ENCODE measurements at places on chromosomes 5 and 9.

- peak; percentile 27 for DNase-seq
Observed at GRCh38 chr5:113510836-113511451, 2.5 kb upstream of the YTHDC2 start.

DNA sequence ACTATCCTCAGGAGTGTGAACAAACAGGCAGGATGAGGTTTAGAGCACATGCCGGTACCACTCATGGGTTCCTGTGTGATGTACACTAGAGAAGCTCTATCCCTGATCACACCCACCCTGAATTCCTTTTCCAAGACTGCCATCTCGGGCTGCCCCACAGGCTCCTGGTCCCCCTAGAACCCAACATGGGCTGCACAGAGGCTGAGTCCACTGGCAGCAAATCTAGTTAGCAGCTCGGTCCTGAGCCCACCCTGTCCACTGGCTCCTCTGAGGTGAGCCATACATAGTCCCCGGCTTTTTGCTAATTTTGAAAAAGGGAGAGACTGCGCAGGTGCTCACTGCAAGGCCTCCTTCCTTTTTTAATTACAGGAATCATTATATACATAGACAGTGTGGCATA lies 227.0 kb downstream of the FSTL4 start:
- DNase-seq, result no peak

- DNase-seq, result no peak
Observed at GRCh38 chr5:176320577-176320976, 41.0 kb downstream of the KIAA1191 start.

- DNase-seq, result no peak
Observed at GRCh38 chr5:67273689-67274356, 77.2 kb upstream of the CD180 start.

- DNase-seq, result no peak
Observed at GRCh38 chr9:86481466-86481865, 127.3 kb upstream of the TUT7 start.

DNA sequence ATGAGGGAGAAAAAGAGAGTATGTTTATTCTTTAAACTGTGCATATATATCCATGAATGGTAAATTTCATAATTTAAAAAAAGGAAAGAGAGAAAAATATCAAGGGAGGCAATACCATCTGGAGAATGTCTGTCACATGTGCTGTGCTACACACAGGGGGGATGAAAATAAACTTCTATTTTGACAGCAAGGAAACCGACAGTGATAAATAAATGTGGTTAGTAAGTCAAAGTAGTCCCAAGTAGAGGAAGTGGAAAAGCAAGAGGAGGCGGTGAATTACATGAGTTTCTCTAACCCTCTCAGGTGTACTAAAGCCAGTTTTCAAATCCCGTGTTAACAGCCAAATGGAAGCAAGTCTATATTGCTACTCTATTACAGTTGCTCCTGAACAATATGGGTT lies 83.3 kb downstream of the ICE1 start:
- no peak for DNase-seq

DNA sequence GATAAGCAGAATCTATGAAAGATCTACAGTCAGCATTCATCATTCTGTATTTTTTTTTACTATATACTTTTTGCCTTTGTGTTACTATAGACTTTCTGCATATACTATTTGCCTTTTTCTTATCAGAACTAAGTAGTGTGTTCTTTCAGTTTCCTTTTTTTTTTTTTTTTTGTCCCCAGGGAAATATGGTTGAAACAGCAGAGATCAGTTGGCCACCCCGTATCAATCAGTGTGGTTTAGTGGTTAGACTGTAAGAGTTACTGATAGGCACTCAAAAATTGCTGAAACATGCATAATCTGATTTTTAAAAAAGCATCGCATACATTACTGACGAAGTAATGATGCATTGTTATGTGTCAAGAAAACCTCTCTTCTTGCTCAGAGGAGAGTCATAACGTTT lies 990.8 kb upstream of the EDIL3 start:
- DNase-seq, result no peak

DNA sequence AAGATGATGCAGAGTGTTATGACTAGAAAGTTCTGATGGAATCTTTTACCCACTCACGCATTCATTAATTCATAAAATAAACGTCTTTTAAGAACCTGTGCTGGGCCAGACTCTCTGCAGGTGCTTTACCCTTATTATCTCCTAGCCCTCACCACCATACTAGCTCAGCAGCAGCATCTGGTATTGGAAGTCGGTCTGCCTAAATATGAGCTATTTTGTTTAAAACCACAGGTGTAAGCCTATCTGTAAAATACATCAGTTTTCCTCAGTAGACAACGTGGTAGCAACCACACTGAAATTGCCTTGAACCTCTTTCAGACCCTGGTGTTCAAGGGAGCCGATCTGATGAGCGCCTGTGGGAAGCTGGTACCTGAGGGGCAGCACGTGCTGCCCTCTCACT lies 69.4 kb downstream of the PPIC start:
- no peak for DNase-seq

GRCh38 chr5:6473284-6473683 lies 24.6 kb downstream of the UBE2QL1 start:
- DNase-seq, result no peak

- no peak for DNase-seq
Observed at GRCh38 chr5:96896276-96896675, 20.0 kb downstream of the ERAP2 start.

DNA sequence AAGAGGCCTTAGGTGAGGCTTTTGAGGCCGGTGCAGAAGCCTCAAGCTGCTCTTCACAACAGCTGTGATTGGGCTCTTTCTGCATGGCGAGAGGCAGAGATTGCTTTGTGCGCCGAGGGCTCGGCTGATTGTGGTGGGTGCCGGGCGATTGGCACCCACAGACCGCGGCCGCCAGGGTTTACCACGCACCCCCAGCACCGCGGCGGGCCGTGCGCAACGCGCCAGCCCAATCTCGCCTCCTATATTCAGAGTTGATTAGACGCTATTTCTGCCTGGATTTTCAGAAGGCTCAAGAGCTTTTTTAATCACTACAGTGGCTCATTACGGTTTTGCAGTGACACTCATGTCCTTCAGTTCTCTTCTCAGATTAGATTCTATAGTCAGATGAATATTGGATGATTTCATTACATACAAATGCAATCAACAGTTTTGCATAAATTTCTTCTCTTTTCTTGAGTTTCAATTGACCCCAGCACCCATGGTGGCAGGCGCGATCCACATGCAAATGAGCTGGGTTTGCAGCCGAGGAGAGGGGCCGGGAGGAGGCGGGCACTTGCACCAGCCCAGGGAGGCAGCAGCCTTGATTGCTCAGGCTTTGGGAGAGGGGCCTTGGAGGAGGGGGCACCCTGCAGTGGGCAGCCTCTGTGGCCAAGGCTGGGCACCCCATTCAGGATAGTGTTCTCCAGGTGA lies 33.8 kb upstream of the PTGS1 start:
- no peak for DNase-seq

- DNase-seq, result no peak
Observed at GRCh38 chr9:105421154-105421553, 26.7 kb upstream of the FSD1L start.

GRCh38 chr9:16726718-16727451 lies 143.6 kb downstream of the BNC2 start:
- DNase-seq, result peak; percentile 60

- DNase-seq, result no peak
Observed at GRCh38 chr5:133503511-133503910, 108.8 kb downstream of the FSTL4 start.

DNA sequence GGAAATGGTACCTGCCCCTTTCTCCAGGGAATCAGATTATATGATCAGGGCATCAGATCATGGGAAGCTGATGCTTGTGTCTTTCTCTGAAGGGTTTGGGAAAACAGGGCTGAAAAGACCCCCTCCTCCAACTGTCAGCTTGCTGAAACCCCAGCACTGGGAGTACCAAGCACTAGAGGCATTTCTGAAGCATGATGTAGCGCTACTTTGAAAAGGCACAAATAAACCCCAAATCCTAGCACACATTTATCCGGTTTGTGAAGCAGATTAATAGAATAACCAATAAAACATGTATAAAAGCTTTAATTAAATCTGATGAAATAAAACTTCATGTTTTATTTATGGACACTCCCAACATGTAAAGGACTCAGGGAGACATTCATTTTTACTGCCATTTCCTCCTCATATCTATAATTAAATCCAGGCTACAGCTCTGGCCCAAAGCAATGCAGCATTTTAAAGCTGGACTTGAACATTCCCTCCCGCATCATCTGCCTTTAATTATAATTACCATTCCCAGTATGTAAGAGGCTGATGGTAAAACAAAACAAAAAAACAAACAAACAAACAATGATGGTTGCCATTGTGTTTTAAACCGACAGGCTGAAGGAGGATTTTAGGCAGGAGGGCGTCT lies 298.2 kb upstream of the RFX3 start:
- no peak for DNase-seq

Measured in NCI-H2081 (cell line).